SK-N-SH (cell line): ENCODE measurements at places on chromosomes 4 and X. TPM values are rescaled to one million over a fixed set of nuclear protein-coding genes. Genes with fewer than 3 reads are reported as not detected.

GRCh38 chr4:39608451-39608850 is 30.2 kb downstream of the SMIM14 start:
- no peak for DNase-seq

The MAOA gene
- 0.31 and 0.73 TPM in 2 replicates for polyA plus RNA-seq

GRCh38 chrX:24242649-24243175 is 71.2 kb downstream of the SUPT20HL2 start:
- DNase-seq, result no peak

GRCh38 chr4:132276185-132276584 is 872.9 kb upstream of the PCDH10 start:
- no peak for DNase-seq

- DNase-seq, result no peak
These were observed 258.6 kb upstream of the ARSJ start for GRCh38 chr4:114237997-114238396.

DNA sequence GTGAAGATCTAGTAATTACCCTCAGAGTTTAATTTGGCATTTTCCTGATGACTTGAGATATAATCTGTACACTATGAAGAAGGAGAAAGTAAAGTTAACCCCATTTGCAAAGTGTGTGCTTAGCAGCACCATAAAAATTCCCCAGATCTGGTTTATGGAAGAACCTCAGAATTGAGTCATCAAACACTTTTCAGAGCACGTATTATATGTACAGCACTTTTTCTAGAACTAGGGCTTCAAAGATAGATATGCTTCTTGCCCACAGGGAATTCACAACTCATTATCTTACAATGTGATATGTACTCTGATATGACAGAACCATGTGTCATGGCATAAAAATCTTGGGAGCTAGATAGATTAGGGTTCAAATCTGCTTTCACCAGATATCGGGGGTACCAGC is 150.9 kb downstream of the SLC10A7 start:
- no peak for DNase-seq

The XAGE2 gene
- polyA plus RNA-seq, result 0.13 TPM in 1 of 2 replicates, not detected in the other
